NCI-H526 (cell line): ENCODE measurements at places on chromosomes 5 and 9.

GRCh38 chr5:177327539-177328522, 16.1 kb upstream of the MXD3 start:
- DNase-seq, result no peak

DNA sequence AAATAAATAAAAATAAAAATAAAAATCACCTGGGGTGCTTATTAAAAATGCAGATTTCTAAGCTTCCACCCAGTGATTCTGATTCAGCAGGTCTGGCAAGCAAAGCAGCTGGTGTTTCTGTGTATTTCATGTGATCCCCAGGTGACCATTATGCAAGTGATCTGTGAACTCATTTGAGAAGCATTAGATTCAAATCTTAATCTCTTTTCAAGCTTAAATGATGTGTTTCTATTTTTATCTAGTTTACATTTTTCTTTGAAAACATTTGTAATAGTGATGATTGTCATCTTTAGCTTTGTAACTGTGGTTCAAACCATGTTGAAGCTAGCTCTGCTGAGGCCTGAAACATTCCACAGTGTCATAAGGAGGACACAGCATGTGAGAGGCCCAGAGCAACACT, 804.8 kb upstream of the ZNF608 start:
- no peak for DNase-seq

GRCh38 chr9:127450243-127450760, 904 bp downstream of the RPL12 start:
- DNase-seq, result no peak

GRCh38 chr9:131467214-131467935, 35.3 kb upstream of the POMT1 start:
- DNase-seq, result no peak

DNA sequence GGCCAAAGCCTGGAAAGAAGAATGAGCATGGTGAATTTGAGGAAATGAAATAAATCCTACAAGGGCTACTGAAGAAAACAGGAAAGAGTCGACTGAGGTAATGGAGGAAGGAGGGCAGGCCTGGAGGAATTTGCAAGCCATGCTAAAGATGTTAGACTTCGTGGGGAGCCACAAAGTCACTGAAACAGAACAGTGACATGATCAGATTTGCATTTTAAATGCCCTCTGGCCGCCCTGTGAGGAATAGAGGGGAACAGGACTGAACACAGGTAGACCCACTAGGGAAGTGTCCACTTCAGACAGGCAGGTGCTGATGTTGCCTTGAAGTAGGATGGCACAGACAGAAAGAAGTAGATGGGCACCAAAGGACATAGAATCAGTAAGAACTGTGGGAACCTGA, 42.8 kb upstream of the RLN1 start:
- no peak for DNase-seq

- no peak for DNase-seq
Observed at GRCh38 chr5:55634209-55634805, 77.8 kb downstream of the SLC38A9 start.

GRCh38 chr5:124043456-124043855, 531.5 kb downstream of the CSNK1G3 start:
- DNase-seq, result no peak

DNA sequence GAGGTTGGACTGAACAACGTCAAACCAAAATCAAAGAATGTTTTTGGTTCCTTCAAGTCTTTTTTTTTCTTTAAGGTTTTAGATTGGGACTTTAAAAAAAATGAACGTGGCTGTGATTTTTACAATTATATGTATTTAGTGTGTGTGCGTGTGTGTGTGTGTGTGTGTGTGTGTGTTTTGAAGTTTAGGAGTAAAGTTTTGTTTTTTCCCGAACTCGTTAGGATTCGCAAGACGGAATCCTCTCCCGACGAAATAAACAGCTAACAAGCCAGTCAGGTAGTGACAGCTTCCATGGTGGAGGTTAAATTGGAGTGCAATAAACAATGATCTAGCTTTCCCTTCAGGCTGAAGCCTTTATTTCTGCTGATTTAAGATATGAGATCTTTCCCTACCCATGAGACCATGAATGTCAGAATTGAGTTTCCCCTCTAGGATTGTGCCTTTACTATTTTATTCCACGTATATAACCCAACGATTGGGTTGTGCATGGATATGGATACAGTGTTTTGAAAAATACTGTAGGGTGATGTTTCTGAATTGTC, 1.2 kb downstream of the KIAA1958 start:
- peak; percentile 18 for DNase-seq

GRCh38 chr5:1175015-1175414, 26.4 kb upstream of the SLC6A19 start:
- no peak for DNase-seq
